ENCODE measurements at places on chromosomes 6 and 20.
A peak's percentile ranks its signal among the peaks of the same experiment; 100 is the strongest.

GRCh38 chr20:48163505-48163904 lies 378.2 kb upstream of the SULF2 start:
- DNase-seq, result no peak

DNA sequence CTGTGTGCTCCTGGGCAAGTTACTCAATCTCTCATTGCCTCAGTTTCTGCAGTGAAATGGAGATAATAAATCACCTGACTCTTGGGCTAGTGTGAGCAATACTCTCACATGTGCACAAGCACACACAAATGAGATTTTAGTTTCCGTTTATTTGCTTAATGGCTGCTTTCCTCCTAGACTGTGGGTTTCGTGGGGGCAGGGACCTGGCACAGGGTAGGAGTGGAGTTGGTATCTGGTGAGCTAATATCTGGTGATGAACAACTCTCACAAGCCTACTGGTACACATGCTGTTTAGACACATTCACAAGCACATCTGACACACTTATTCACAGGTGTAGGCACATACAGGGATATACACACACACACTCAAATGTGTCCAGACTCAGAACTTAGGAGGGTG lies 73.8 kb downstream of the TOX2 start:
- DNase-seq, result no peak

DNA sequence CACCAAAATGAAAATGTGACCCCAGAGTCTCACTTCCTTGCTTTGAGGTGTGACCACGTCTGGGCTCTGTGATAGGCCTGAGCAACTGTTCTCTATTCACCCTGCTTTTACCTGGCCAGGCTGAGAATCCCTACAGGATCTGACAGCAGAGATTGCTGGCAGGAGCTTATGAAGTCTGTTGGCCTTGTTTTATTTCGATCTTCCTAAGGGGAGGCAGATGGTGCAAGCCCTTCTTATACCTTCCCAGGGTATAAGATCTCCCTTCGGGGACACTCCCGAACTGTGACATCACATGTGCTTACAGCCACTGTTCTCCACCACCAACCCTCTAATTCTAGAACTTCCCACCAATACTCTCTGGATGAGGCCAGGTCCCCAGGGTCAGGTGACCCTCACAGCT lies 26.8 kb downstream of the MYT1 start:
- DNase-seq, result no peak

DNA sequence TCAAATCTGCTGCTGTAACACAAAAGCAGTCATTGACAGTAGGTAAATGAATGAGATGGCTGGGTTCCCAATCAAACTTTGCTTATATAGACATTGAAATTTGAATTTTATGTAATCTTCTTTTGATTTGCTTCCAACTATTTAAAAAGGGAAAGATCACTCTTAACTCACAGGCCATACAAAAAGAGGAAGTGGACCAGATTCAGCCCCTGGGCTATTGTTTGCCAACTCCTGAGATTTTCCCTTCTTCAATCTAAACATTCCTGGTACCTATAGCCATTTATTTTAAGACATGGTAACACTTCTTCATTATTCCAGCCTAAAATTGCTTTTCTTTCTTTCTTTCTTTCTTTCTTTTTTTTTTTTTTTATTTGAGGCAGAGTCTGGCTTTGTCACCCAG lies 260.6 kb downstream of the TFAP2A start:
- DNase-seq, result no peak

DNA sequence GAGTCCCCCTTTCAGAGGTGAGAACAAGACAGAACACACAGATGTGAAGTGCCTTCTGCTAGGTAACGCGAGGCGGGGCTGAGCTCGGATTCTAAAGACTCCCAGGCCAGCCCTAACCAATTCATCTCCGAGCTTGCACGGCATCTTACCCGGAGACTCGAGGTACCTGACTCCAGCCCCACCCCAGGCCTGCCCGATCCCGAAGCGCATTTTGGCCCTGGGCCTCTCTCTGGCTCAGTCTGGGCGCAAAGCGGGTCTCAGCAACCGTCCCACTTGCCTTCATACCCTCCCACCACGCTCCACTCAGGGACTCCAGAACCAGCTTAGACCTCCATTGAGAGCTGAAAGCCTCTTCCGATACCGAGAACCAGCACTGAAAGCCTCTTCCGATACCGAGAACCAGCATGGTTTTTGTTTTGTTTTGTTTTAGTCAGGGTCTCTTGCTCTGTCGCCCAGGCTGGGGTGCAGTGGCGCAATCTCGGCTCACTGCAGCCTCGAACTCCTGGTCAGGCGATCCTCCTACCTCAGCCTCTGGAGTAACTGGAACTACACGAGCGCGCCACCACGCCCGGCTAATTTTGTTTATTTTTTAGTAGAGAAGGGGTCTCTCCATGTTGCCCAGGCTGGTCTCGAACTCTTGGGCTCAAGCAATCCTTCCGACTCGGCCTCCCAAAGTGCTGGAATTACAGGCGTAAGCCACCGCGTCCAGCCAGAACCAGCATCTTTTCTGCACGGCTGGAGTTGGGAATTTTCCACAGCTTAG lies 557 bp upstream of the DYNLRB1 start:
- DNase-seq, result peak; percentile 60

GRCh38 chr20:47411161-47411560 lies 54.7 kb upstream of the ZMYND8 start:
- DNase-seq, result no peak

GRCh38 chr6:31272836-31273626 lies 1.1 kb upstream of the HLA-C start:
- no peak for DNase-seq

- no peak for DNase-seq
Observed at GRCh38 chr6:115524821-115525220, 535.9 kb downstream of the FRK start.

GRCh38 chr6:1024587-1024986 lies 287.3 kb upstream of the FOXQ1 start:
- DNase-seq, result no peak

DNA sequence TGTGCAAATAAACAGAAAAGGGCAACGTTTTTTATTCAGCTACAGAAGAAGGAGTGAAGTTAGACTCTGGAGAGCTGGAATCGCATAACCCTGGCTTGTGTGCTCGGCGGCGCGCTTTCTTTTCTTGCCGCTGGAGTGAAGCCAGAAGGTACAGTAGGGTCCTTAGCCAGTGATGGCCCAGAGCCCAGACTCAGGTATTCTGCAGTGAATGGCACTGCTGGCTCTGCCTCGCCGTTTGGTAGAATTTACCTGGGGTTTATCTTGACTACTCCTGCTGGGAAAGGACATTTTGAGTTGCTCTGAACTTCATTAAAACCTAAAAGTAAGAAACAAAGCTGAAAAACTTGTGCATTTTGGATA lies 56.9 kb upstream of the TIAM2 start:
- no peak for DNase-seq

GRCh38 chr6:51717477-51717876 lies 369.9 kb downstream of the PKHD1 start:
- no peak for DNase-seq
